ENCODE measurements at places on chromosomes 5 and 9.

- no peak for DNase-seq
These were observed 330.4 kb upstream of the EDIL3 start for GRCh38 chr5:84715091-84715490.

DNA sequence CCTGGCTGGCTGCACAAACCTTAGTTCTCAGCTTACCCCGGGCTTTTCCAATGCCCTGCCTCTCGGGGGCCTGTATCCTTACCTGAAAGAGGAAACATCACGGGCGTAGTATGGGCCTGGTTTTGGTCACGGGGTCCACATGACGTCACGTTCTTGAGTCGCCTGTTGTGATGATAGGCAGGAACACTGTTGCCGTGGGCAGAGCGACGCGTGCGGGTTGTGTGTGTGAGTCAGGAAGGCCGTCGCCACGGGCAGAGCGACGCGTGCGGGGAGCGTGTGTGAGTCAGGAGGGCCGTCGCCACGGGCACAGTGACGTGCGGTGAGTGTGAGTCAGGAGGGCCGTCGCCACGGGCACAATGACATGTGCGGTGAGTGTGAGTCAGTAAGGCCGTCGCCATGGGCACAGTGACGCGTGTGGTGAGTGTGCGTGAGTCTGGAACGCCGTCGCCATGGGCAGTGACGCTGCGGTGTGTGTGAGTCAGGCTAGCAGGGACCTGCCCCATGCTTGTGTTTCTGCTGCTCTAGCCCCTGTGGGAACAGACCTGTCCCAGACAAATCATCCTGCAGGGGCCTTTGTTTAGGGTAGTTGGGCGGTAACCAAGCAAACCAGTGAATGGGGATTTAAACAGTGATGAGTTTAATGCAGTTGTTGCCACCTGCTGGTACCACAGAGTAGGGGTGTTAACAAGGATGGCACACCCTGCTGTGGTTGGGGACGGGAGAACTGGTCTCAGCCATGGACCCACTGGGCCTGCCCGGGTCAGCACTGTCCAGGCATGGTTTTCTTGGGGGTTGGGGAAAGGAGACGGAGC lies 19.8 kb downstream of the TRIP13 start:
- no peak for DNase-seq

GRCh38 chr9:76399856-76400255 lies 5.6 kb upstream of the RFK start:
- no peak for DNase-seq

- peak; percentile 6 for DNase-seq
These were observed 226.0 kb downstream of the ROR2 start for GRCh38 chr9:91724068-91724440.

GRCh38 chr5:122906768-122907167 lies 61.4 kb downstream of the SNX24 start:
- no peak for DNase-seq

GRCh38 chr9:78973907-78974306 lies 597.9 kb upstream of the TLE4 start:
- DNase-seq: no peak

- DNase-seq: no peak
These were observed 346.2 kb upstream of the CTNND2 start for GRCh38 chr5:12250454-12250853.

All from Peyer's patch (tissue), 4 donors.